Hepatocyte (in vitro differentiated cells): ENCODE measurements at places on chromosomes 4 and X. TPM values are rescaled to one million over a fixed set of nuclear protein-coding genes. Genes with fewer than 3 reads are reported as not detected.

ATOH1 gene
- total RNA-seq = 0.37 and 0.80 TPM in 2 replicates

BRS3 gene
- 0.04 TPM in 1 of 2 replicates, not detected in the other for total RNA-seq

FAM47A gene
- total RNA-seq = not detected in 2 replicates

ADGRG2 gene
- total RNA-seq = 3.7 and 4.5 TPM in 2 replicates

S100P gene
- 9.2 and 36.6 TPM in 2 replicates for total RNA-seq

VSIG4 gene
- 5.3 and 8.8 TPM in 2 replicates for total RNA-seq

PTPN13 gene
- total RNA-seq = 46.3 and 52.8 TPM in 2 replicates

DNA sequence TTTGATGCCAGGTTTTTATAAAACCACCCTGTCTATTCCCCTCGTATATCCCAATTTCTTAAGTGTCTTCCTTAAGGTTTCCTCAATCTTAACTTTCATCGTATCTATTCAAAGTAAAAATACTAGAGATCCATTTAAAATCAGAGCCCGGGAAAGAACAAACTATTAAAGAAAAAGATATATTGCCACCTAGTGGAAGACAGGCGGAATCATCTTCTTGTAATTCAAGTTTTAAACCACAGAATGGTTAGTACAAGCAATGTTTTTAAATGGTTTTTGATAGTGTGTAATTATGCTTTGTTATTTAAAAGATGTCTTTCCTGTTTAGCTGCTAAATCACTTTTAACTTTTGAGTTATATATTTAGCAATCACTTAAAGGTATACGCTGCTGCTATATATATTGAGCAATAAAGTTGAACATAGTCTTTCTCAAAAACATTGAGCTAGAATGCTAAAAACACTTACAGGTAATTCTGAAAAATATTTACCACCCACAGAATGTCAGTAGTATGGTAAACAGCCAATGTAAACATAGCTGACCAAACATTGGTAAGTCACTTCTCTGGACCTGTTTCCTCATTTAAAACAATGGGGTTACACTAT, 18.2 kb downstream of the PRDM8 start:
- no peak overlapping the region for H3K27ac ChIP-seq
- no peaks in the 10 kb centered on the region for H3K36me3 ChIP-seq
- H3K27me3 ChIP-seq = peaks cover 46% of the 10 kb centered on the region
- peak; percentile 27 for DNase-seq
- peaks cover 4% of the 10 kb centered on the region for H3K4me1 ChIP-seq

DNA sequence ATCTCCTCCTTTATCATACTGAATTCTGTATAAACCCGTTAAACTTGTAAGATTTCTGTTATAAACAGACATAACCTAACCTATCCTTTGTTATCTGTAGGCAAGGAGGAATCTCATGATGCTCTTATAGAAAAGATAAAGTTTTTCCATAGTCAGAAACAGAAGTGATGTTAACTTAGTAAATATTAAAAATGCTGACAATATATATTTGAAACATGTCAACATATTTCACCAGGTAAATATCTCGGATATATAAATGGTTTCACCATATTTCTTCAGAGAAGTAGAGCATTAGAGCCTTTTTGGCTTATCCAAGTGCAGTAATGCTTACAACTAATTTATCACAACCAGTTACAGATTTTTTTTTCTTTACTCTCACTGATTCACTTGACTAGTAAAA, 625.9 kb downstream of the PDHA2 start:
- H3K4me1 ChIP-seq = no peaks in the 10 kb centered on the region
- H3K4me3 ChIP-seq = no peak overlapping the region
- H3K27ac ChIP-seq = no peak overlapping the region
- no peaks in the 10 kb centered on the region for H3K36me3 ChIP-seq

GRCh38 chr4:119314356-119314755, 7.6 kb downstream of the FABP2 start:
- peaks cover under 1% of the 10 kb centered on the region for H3K27me3 ChIP-seq
- peak; percentile 64 for DNase-seq
- H3K27ac ChIP-seq = no peak overlapping the region
- no peak overlapping the region for H3K4me3 ChIP-seq

GRCh38 chr4:153005899-153006381, 69.8 kb downstream of the FHDC1 start:
- H3K27ac ChIP-seq = no peak overlapping the region
- H3K27me3 ChIP-seq = no peaks in the 10 kb centered on the region
- no peak overlapping the region for H3K4me3 ChIP-seq
- no peaks in the 10 kb centered on the region for H3K36me3 ChIP-seq

GRCh38 chr4:3877236-3877635, 111.1 kb downstream of the ADRA2C start:
- no peak overlapping the region for H3K27ac ChIP-seq
- H3K4me3 ChIP-seq = no peak overlapping the region
- no peak for DNase-seq

- no peaks in the 10 kb centered on the region for H3K27me3 ChIP-seq
- no peak for DNase-seq
- H3K27ac ChIP-seq = no peak overlapping the region
- peaks cover 8% of the 10 kb centered on the region for H3K4me1 ChIP-seq
- H3K4me3 ChIP-seq = no peak overlapping the region
- H3K36me3 ChIP-seq = no peaks in the 10 kb centered on the region
Measured at GRCh38 chr4:168651864-168652263, 155.0 kb downstream of the PALLD start.

DNA sequence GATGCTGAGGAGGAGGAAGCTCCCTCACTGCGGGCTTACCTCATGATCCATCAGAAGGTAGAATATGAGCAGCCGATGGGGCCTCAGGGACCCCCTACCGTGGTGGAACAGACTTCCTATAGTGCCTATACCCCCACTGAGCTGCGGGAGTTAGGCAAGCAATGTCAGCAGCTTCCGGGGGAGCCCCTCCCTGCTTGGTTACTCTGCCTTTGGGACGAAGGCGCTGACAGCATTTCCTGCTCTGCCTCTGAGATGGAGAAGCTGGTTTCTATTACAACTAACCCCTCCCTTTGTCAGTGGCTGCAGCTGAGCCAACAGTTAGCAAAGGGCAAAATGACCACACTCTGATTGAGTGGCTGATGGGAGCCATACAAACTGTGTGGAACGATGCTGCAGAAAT, 430.7 kb downstream of the IDS start:
- no peaks in the 10 kb centered on the region for H3K27me3 ChIP-seq
- H3K27ac ChIP-seq = no peak overlapping the region
- peak; percentile 16 for DNase-seq
- H3K4me3 ChIP-seq = no peak overlapping the region
- H3K36me3 ChIP-seq = no peaks in the 10 kb centered on the region
- no peaks in the 10 kb centered on the region for H3K4me1 ChIP-seq

DNA sequence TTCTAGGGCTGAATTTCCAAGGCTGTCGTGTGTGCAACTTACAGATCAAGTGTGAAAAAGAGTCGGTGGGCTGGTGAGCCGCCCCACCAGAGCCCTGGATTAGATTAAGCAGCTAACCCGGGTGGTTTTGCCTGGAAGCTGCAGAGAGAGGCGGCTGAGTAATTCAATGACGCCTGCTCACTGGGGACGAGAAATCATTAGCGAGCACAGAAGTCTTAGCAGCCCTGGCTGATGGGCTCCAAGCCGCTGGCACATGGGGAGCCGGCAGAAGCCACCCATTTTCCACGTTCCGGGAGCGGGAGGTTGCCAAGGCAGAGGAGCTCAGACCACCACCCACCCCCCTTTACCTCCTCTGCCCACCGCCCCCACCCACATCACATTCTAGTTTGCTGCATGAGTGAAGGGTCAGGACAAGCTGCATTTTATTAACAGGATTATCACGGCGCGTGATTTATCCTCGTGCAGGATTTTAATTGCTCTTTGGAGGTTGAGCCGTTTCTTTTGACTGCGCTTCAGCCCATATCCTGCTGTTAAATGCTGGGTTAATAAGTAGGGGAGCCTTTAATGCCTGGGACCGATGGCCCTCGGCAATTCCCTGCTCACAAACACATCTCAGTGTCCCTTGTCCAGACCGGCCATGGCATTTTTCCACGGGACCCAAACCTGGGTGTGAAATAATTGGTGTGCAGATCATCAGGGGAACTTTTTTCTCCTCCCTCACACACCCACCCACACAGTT, 19.1 kb downstream of the BCOR start:
- no peak overlapping the region for H3K4me3 ChIP-seq
- H3K36me3 ChIP-seq = no peaks in the 10 kb centered on the region
- peaks cover 28% of the 10 kb centered on the region for H3K4me1 ChIP-seq
- DNase-seq = no peak
- no peak overlapping the region for H3K27ac ChIP-seq

DNA sequence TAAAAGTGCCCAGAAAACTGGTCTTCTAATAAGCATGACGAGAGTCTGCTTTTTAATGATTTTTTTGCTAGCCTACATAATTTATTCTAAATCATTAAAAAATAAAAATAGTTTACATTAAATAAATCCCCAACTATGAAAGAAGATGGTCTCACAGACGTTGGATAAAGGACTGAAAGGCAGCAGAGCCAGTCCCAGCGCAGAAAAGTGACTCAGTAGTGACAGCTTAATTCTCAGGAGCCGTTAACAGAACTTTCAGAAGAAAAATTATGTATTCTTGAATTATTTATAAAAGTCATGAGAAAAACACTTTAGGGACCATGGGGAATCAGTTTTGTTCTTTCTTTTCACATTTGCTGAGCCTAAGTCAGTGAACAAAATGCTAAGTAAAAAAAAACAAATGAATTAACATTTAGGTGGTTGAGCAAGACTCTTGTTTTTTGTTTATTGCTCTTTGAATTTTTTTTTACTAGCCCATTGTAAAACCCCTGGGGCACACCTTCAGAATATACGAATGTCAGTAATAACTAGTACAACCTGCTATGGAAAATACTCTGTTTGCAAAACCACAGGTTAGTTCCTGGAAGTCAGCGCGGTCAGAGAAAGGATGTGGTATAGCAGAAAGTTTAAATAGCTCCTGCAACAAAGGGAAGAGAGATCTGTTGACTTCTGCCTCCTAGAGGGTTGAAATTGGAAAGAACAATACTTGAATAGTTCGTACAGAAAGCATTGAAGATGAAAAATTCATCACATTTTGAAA, 50.4 kb upstream of the CCDC160 start:
- H3K4me1 ChIP-seq = no peaks in the 10 kb centered on the region
- H3K4me3 ChIP-seq = no peak overlapping the region
- no peak for DNase-seq
- no peaks in the 10 kb centered on the region for H3K36me3 ChIP-seq
- H3K27ac ChIP-seq = no peak overlapping the region

- DNase-seq = no peak
- no peak overlapping the region for H3K4me3 ChIP-seq
- H3K27me3 ChIP-seq = no peaks in the 10 kb centered on the region
- no peaks in the 10 kb centered on the region for H3K36me3 ChIP-seq
- peaks cover 21% of the 10 kb centered on the region for H3K4me1 ChIP-seq
Measured at GRCh38 chr4:139767168-139767567, 101.5 kb downstream of the MGST2 start.

DNA sequence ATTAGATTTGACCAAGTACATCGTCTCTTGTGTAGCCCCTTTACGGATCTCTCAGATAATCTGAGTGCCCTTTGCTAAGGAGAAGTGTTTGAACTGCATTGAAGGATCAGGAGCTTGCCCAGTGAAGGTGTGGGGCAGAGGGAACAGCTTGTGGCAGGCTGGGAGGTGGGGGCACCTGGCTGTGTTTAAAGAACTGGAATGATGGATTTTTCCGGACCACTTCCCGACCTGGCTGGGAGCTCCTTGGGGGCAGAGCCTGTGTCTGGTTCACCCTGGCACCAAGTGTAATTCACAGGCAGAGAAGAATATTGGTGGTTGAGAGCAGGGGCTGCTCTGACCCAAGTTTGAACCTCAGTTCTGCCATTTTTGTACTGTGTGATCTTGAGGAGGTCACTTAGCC, 18.5 kb downstream of the TBC1D14 start:
- no peaks in the 10 kb centered on the region for H3K27me3 ChIP-seq
- no peak for DNase-seq
- peaks cover 46% of the 10 kb centered on the region for H3K4me1 ChIP-seq
- H3K27ac ChIP-seq = peak overlapping the region; percentile 72
- no peak overlapping the region for H3K4me3 ChIP-seq

GRCh38 chr4:95510877-95511276, 37.9 kb downstream of the UNC5C start:
- no peaks in the 10 kb centered on the region for H3K4me1 ChIP-seq
- no peak for DNase-seq
- no peak overlapping the region for H3K27ac ChIP-seq
- H3K36me3 ChIP-seq = no peaks in the 10 kb centered on the region

DNA sequence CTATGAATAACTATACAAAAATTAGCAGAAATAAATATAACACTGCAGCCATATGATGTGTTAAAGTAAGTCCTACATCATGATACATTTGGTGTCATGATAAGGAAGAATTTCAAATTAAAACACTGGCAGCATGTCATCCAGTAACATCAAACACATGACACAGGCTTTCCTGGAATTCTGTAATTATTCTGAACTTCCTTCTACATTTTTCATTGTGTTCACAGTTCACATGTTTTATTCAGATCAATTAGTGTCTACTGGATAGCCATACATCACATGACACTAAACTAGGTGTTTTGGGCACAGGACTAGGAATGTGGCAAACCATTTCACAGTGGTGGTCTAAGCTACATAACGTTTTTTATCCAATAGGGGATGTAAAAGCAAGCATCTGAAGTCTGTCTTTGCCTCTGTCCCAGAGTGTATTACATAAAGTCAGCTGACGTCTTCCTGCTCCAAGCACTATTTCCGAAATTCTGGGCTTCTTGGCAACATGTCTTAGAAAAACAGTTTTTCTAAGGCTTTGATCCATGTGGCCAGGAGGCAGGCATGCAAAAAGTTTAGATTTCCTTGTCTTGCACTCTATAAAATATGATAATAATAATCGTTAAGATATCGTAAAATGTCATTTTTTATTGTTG, 707.9 kb downstream of the CENPC start:
- H3K36me3 ChIP-seq = no peaks in the 10 kb centered on the region
- H3K4me3 ChIP-seq = no peak overlapping the region
- DNase-seq = no peak
- H3K27ac ChIP-seq = no peak overlapping the region
- no peaks in the 10 kb centered on the region for H3K4me1 ChIP-seq

- no peaks in the 10 kb centered on the region for H3K27me3 ChIP-seq
- no peaks in the 10 kb centered on the region for H3K4me1 ChIP-seq
- H3K36me3 ChIP-seq = no peaks in the 10 kb centered on the region
Measured at GRCh38 chr4:184528051-184528450, 53.7 kb upstream of the IRF2 start.

GRCh38 chr4:158170691-158171561, 1.9 kb downstream of the GASK1B start:
- peaks cover 33% of the 10 kb centered on the region for H3K4me1 ChIP-seq
- peak overlapping the region; percentile 30 for H3K4me3 ChIP-seq
- peak; percentile 81 for DNase-seq
- no peaks in the 10 kb centered on the region for H3K36me3 ChIP-seq

DNA sequence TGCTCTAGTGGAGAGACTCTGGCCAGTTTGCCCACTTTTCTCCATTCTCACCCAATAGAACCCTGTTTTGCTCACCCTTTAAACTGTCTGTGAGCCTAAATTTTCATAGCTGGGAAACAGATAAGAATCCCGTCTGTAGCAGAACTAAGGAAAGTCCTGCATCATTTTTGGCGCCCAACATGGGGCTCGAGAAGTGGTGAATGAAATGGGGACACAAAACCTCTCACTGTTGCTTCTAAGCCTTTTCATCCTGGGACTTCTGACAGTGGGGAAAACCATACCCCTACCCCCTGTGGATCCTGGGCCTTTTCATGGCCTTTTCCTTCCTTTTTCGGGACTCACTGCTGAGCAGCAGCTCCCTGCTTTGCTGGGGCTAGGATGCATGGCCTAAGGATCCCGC, 189.9 kb downstream of the INPP4B start:
- no peaks in the 10 kb centered on the region for H3K4me1 ChIP-seq
- no peaks in the 10 kb centered on the region for H3K36me3 ChIP-seq
- no peaks in the 10 kb centered on the region for H3K27me3 ChIP-seq
- no peak overlapping the region for H3K4me3 ChIP-seq
